NCI-H748 treated with DMSO at 0.1 percent for 48 hours (cell line): ENCODE measurements at places on chromosomes 11 and 22.

DNA sequence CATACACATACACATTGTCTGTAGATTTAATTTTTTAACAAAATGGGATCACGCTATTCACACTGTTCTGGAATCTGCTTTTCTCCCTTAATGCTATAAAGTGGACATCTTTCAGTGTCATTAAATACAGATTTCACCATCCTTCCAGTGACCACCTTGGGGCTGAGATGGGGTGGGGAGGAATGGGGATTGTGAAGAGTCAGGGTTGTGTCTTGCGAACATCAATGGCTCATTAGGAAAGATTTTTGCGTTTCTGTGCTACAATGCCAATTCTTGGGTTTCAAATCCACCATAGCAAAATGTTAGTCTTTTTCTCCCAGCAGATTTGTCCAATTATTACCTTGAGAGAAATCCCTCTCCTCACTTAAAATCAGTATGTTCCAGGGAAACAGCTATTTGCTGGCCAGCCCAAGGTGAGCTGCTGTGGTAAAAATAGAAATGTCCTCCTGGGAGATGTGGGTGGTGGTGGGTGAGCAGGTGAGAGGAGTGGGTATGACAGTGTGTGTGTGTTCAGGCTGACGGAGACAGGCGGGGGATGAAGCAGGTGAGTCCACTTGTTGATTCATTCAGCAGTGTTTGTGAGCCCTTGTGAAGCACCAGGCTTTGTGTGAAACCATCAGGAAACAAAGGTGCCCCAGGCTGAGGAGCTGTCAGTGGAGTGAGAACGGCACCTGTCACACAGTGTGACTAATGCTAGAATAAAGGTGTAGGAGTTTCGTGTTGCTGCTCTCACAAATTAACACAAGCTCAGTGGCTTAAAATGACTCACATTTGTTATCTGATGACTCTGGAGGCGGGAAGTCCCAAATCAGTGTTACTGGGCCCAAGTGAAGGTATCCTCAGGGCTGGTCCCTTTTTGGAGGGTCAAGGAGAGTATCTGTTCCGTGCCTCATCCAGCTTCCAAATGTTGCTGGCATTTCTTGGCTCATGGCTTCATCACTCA lies 1.7 kb upstream of the CBX6 start:
- DNase-seq: peak; percentile 55

- DNase-seq: no peak
These were observed 99.8 kb upstream of the NECTIN1 start for GRCh38 chr11:119828819-119829218.

- DNase-seq: no peak
These were observed 49.6 kb downstream of the MYO18B start for GRCh38 chr22:25791556-25791955.

- DNase-seq: no peak
These were observed 10.5 kb downstream of the FGF3 start for GRCh38 chr11:69808667-69809086.

- DNase-seq: peak; percentile 28
These were observed 104.2 kb downstream of the TEAD1 start for GRCh38 chr11:12778240-12778905.

DNA sequence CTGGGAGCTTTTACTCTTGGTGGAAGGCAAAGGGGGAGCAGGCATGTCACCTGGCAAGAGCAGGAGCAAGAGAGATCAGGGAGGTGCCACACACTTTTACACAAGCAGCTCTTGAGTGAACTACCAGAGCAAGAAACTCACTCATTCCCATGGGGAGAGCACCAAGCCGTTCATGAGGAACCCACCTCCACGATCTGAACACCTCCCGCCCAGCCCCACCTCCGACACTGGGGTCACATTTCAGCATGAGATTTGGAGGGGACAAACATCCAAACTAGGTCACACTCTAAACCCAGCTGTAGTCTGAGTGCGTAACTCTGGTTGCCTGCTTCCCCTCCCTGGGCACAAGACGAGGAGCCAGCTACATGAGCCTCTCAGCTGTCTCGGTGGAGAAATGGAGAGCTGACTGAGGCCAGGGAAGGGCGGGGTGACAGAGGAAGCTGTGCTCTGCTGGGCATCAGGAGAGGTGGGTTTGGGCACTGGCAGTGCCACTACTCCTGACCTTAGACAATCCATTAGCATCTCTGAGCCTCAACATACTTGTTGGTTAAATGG lies 134.6 kb downstream of the PKNOX2 start:
- DNase-seq: no peak

DNA sequence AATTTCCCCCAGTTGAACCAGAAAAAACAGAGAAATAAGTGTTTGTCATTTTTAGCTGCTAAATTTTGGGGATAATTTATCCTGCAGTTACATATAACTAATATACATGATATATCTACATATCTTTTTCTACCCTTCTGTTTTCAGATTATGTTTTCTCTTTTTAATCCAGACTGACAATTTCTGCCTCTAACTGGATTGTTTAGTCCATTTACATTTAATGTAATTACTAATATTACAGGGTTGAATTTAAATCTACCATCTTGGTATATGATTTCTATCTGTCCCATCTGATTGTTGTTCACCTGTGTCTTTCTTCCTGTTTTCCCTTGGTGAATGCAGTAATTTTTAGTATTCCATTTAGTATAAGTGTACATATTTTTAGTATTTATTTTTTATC lies 5.7 kb downstream of the NNMT start:
- DNase-seq: no peak

- no peak for DNase-seq
These were observed 14.0 kb downstream of the USP35 start for GRCh38 chr11:78202733-78203167.

GRCh38 chr11:47732271-47732670 lies 17.1 kb upstream of the AGBL2 start:
- DNase-seq: no peak

- DNase-seq: no peak
These were observed 14.3 kb downstream of the BIRC2 start for GRCh38 chr11:102361086-102362031.
